LNCaP clone FGC (cell line): ENCODE measurements at places on chromosomes 4 and X.

- DNase-seq: no peak
These were observed 325.2 kb downstream of the NR3C2 start for GRCh38 chr4:148116969-148117368.

DNA sequence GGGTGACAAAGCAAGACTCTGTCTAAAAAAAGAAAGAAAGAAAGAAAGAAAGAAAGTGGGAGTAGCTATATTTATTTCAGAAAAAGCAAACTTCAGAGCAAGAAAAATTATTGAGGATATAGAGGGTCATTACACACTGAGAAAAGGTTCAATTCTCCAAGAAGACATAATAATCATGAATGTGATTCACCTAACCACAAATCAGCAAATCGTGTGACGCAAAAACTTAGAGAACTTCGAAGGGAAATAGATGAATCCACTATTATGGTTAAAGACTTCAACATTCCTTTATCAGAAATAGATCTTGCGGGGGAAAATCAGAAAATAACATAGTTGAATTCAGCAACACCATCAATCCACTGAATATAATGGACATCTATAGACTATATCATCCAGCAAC is 219.3 kb upstream of the LDB2 start:
- no peak for DNase-seq

GRCh38 chrX:55488593-55489313 is 895 bp downstream of the USP51 start:
- no peak for DNase-seq

DNA sequence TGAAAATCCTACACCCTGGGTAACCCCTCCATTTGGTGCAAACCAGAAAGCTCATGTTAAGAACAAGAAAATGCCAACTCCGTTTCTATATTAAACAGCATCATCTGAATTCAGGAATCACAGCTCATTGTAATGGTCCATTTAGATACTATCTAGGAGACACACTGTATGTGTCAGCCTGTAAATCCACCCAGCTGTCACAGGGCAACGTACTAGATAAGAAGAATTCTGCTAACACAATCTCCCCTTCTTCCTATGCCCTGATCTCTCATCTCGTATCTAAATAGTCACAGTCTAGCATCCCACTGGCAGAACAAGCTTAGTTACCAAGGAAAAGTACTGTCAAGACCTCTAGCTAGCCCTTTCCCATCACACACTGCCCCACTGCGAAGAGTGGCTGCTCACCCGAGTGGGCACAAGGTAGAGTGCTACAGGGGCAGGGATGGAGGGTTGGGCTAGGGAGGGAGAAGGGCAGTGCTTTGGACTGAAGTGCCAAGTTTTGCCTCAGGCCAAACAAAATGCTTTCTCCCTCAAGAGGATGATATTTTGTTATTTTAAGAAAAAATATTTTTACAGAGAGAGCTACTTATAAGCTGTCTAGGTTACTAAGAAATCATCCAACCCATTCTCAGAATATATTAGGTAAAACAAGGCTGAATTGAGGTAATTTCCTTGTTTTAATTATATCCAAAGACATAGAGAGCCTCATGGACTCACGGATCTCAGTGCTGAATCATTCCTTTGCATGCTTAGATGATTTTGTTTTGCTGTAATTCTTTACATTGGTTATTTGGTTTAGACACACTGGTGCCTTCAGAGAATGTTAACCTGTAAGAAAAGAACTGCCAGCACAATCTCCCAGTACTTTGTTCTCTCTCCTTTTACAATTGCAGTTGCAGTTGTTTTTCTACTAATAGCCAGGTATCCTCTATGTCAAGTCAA is 196.6 kb downstream of the PRDM5 start:
- no peak for DNase-seq

DNA sequence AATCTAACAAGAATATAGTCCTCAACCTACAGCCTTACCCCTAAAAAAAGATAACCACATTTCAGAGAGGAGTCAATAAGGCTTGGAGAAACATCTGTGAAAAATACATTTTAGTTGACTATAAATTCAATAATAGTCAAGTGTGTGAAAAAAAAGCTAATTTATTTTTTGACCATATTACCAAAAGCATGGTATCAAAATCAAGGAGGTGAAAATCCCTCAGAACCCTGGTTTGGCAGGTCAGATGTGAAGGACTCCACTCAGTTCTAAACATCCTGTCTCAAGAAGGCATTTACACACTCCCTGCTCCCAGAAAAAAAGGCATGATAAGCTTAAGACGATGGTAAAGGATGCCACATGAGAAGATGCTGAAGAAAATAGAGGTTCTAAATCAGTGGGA is 745.1 kb upstream of the TENM3 start:
- DNase-seq: no peak

GRCh38 chr4:124337874-124338273 is 374.7 kb downstream of the ANKRD50 start:
- no peak for DNase-seq

DNA sequence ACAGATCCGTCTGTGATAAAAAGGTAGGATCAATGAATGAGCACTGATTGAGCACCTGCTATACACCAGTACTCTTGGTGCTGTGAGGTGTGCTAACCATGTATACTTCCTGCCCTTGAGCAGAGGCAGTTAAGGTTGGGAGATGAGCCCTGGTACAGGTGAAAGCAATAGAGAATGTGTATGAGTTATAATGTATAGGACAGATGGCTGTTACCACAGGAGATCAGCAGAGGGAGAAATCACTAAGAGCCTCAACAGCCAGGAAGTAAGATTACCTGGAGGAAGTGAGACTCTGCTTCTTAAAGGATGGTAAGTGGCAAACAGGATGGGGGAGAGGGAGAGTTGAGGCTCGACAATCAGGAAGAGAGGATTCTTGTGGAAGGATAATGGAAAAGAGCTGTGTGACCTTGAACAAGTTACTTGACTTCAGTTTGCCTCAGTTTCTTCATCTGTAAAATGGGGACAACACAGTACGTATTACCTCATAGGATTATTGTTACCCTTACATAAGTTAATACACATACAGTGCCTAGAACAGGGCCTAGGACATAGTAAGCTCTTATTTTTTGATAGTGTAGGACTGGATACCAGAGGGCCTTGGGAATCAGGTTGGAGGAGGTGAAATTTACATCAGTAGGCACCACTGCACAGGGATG is 9.1 kb downstream of the CXCR3 start:
- no peak for DNase-seq

DNA sequence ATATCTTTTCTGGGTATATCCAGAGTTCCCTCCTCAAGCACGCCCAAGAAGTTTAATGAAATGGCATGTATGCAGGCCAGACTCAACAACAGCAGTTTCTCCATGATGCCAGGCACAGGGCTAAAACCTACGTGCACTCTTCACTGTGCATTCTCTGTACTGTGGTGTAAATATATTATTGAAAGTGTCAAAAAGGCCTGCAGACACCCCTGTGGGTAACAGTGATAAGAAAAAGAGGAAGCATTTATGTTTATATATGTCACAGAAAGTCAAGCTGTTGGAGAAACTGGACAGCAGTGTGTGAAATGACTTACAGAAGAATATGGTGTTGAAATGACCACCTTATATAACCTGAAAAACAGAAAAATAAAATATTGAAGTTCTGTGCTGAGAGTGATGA is 29.6 kb upstream of the DCAF8L1 start:
- DNase-seq: no peak

DNA sequence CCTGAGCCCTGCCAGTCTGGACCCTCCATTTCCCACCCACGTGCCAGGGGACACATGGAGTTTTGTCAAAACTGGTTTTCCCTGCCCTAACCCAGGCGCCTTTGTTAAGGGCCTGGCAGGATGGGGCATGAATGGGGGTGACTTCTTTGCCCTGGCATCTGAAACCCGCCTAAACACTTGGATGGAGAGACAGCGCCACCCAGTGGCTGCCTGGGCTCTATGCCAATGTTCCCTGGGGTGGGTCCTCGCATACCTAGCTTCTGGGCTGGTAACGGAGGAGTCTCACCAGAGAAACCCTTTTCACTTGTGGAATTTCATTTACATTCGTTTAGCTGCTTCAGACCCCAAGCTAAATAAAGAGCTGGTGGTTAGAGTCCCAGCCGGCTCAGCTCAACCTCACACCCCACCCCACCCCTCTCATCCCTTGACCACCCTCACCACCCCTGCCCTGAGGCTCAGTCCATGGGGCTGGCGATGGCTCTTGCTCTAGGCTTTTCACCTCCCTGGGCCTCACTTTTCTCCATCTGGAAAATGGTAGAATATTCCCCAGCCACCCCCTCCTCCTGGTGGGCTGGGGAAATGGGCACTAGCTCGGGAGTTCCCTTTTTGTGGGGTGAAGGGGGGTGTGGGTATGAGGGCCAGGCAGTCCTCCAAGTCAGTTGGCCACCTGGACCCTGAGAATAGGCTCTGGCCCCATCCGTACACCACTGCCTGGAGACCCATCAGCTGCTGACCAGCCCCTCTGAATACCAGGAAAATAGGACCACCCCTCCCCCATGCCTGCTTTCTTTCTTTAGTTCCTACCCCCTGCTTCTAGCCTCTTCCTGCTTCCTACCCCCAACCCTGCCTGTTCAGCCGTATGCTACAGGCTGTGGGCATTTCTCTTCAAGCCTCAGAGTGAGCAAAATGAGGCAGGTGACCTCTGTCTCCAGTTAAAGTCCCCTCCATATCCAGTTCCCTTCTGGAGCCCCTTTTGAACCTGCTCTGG is 57.1 kb upstream of the PJA1 start:
- peak; percentile 15 for DNase-seq

- no peak for DNase-seq
These were observed 8.2 kb upstream of the IQCM start for GRCh38 chr4:149823769-149824221.
